ENCODE measurements at places on chromosomes 4 and X. TPM values are rescaled to one million over a fixed set of nuclear protein-coding genes. Genes with fewer than 3 reads are reported as not detected.

Gene REELD1
- total RNA-seq, result 2.6 TPM

Gene ARMCX4
- 4.6 TPM for total RNA-seq

Gene DMP1
- total RNA-seq, result not detected

Gene NKX6-1
- not detected for total RNA-seq

Gene TSPAN7
- not detected for total RNA-seq

Gene TXK
- 0.98 TPM for total RNA-seq

Gene IL1RAPL1
- total RNA-seq, result not detected

Gene GNRHR
- not detected for total RNA-seq

Gene C1QTNF7
- not detected for total RNA-seq

Gene CENPVL2
- total RNA-seq, result not detected

Gene INTS12
- total RNA-seq, result 18.6 TPM

Gene YIPF7
- total RNA-seq, result not detected

Gene RASSF6
- total RNA-seq, result 4.0 TPM

Gene TMPRSS11F
- total RNA-seq, result not detected

Gene STATH
- total RNA-seq, result not detected

Gene GPR50
- total RNA-seq, result not detected

Gene PIGA
- total RNA-seq, result 24.9 TPM

Gene CXCR3
- total RNA-seq, result 6.4 TPM

Gene PDE6B
- 15.0 TPM for total RNA-seq

Gene IL2
- not detected for total RNA-seq

Gene MAGEA11
- total RNA-seq, result not detected

Gene RADX
- 8.5 TPM for total RNA-seq

Gene MAGEB2
- not detected for total RNA-seq

Gene AMBN
- not detected for total RNA-seq

Gene COPS4
- total RNA-seq, result 32.7 TPM

Gene RHOXF2B
- total RNA-seq, result not detected

Measured in activated B cell treated with CpG ODN at 0.5 μM for 24 hours (primary cell).